Nephron progenitor cell (in vitro differentiated cells): ENCODE measurements at places on chromosomes 5 and 9.
A peak's percentile ranks its signal among the peaks of the same experiment; 100 is the strongest.

GRCh38 chr5:72245951-72246532, 74.0 kb downstream of the MRPS27 start:
- no peak for DNase-seq

DNA sequence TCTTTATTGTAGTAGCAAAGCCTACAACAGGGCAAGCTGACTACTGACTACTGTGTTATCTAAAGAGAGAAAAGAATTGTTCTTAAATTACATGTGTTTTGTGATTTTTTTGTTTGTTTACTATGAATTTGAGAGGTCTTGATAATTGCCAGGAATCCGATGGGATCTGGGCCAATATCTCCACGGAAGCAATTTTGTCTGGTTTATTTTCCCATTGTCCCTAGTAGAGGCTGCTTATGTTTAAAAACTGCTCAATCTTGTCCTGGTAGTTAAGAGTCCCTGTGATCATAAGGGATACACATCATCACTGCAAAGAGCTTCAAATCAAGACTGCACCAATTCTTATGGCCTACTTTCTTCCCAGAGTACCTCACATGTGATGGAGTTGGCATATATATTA, 94.4 kb downstream of the GLDC start:
- no peak for DNase-seq

DNA sequence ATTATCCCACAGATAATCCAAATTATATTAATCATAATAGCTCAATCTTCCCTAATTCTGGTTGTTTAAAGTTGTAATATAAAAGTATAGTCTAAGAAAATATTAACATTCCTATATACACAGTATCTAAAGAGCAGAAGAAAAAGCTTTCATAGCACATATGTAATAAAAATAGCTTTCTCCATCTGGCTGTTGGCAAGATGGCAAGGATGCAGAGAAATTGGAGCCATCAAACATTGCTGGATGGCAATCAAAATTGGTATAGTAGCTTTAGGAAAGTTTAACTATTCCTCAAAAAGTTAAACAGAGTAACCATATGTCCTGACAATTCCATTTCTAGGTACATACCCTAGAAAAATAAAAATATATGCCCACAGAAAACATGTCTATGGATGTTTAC, 66.8 kb downstream of the TBCA start:
- no peak for DNase-seq

GRCh38 chr5:28305891-28306290, 1267.5 kb upstream of the CDH9 start:
- DNase-seq: no peak

DNA sequence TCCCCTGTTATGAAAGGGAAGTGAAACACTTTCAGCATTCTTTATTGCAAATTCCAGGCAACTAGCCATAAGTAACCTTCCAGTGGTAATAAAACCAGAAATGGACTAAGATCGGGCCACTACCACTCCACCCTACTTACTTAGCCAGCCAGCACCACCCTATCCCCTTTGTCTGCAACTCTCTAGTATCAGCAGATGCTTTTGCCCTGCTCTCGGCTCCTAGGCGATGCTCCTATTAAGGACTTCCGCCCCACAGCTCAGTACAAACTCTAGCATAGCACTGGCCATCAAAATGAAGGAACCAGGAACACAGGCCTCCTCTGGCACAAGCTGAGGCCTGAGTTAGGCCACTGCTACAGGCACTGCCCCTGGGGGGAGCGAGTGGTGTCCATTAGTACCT, 81.2 kb downstream of the GLDC start:
- no peak for DNase-seq

- DNase-seq: peak; percentile 34
Observed at GRCh38 chr5:3597167-3598007, 1.8 kb downstream of the IRX1 start.

DNA sequence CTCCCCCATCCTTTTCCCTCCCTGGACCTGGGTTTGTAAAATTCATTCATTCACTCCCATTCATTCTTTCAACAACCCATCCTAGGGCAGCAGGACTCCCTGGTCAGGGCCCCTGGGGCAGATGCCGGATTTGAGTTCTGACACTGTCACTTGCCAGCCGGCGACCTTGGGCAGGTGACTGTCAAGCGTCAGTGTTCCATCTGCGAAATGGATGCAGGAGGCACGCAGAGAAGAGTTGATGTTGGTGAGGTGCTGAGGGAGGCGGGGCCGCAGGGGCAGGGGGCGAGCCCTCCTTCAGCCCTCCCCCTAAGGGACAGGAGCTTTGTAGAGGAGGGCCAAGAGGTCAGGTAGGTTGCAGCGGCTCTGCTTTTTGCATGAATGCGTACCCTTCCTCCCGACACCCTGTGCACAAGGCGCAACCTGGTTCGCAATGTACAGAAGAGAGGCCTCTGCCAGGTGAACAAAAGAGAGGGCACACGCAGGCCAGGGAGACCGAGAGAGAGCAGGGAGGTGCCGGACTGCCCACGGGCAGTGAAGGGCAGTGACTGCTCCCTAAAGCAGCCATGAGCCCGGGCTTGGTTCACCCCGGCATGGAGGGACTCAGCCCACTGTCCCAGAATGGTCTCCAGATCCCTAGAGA, 128.1 kb downstream of the BARX1 start:
- no peak for DNase-seq

DNA sequence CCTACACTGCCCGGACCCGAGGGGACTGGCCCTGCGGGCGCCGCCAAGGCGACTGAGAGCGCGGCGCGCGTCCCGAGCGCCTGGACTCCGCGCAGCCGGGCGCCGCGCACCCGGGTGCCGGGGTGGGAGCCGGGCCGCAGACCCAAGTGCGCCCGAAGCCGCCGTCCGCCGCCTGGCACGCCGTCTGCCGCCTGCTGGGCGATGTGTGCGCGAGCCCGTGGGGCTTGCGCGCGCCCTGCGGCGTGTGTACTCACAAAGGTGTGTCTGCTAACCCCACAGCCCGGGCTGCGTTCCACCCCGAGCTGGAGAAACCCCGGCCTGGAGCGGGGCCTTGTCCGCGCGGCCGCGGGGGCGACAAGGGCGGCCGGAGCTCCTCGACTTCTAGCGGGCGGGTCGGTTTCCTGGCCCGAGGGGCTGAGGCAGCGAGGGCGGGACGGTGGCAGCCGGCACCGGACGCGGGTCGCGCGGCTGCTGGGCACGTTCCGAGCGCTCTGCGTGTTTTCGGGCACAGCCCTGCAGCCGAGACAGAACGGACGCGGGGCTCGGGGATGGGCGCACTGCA, 1.1 kb upstream of the ZSWIM6 start:
- DNase-seq: peak; percentile 69

GRCh38 chr5:172150514-172151425, 37.3 kb downstream of the STK10 start:
- no peak for DNase-seq

DNA sequence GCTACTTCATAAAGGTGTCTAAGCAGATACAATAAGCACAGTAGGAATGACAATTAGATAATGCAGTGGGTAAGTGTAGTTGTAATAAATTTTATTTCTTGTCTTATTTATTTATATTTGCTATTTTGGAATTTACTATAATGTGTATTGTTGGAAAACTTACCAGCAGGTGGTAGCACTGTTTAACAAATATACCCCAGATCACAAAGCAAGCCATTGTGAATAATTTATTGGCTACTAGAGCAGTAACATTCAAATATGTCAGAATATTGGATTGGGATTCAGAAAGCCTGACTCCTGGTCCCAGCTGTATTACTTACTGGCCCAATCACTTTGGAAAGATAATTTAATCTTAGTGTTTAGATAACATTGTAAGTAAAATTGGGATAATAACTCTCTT, 78.0 kb downstream of the ISOC1 start:
- no peak for DNase-seq

DNA sequence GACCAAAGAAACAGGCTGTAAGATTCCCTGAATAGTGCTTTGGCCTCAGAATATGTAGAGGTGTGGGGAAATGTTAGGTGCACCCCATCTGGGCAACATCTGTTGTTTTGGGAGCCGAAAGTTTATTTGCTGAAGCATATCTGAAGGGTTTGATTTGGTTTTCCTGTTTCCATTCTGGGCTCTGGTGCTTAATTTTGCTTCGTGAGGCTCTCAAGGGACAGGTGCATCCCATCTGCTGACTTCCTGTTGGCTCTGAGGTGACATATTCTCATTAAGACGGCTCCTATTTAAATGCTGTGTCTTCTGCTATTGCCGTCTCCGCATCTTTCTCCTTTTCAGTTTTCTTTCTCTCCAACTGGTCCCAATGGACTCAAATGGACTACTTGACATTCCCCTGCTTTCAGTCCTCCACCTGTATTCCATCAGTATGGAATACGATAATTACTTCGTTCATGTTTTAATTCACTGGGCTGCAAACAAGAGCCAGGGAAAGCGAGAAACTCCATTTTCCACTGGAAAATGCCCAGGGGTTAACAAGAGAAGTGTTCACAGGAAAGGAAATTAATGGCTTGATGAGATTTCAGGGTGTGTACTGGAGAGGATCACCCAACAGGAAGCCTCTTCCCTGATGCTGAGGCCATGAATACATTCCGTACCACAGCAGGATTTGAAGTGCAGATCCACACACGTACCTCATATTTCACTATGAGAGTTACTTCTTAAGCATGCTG, 104.0 kb downstream of the MTX3 start:
- DNase-seq: no peak

GRCh38 chr5:109326919-109327318, 82.9 kb downstream of the PJA2 start:
- no peak for DNase-seq

DNA sequence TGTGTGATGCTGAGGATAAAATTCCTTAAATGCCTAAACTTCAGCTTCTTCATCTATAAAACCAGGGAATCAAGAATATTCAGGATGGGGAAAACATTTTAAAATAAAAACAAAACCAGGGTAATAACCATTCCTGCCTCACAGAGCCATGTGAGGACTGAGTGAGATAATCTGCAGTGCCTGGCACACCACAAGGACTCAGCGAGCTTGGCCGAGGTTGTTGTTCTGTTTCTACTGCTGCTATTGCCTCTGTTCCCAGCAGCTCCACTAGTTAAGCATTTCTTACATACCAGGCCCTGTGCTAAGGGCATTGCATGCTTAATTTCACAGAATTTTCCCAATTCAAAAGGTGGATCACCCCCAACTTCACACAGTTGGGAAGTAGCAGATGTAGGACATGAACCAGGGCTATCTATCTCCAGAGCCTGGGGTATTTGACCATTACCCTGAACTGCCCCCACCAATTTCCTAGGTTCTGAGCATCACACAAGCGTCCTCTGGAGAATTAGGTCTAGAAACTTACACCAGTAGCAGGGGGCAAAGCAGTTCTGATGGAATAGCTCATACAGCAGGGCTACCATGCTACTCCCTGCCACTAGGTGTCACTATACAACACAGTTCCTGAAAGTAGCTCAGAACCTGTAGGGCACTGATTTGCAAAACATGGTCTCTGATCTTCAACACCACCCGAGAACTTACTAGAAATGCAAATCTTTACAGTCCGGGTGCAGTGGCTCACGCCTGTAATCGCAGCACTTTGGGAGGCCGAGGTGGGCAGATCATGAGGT, 74.3 kb downstream of the LRSAM1 start:
- no peak for DNase-seq

- peak; percentile 26 for DNase-seq
Observed at GRCh38 chr5:117318528-117318927, 743.9 kb upstream of the SEMA6A start.

- DNase-seq: peak; percentile 85
Observed at GRCh38 chr5:157265714-157266285, at the start of gene CYFIP2. TSS of gene CYFIP2 (plus strand) at chr5:157266123. CDS start at chr5:157285362, 19,239 bp downstream.

DNA sequence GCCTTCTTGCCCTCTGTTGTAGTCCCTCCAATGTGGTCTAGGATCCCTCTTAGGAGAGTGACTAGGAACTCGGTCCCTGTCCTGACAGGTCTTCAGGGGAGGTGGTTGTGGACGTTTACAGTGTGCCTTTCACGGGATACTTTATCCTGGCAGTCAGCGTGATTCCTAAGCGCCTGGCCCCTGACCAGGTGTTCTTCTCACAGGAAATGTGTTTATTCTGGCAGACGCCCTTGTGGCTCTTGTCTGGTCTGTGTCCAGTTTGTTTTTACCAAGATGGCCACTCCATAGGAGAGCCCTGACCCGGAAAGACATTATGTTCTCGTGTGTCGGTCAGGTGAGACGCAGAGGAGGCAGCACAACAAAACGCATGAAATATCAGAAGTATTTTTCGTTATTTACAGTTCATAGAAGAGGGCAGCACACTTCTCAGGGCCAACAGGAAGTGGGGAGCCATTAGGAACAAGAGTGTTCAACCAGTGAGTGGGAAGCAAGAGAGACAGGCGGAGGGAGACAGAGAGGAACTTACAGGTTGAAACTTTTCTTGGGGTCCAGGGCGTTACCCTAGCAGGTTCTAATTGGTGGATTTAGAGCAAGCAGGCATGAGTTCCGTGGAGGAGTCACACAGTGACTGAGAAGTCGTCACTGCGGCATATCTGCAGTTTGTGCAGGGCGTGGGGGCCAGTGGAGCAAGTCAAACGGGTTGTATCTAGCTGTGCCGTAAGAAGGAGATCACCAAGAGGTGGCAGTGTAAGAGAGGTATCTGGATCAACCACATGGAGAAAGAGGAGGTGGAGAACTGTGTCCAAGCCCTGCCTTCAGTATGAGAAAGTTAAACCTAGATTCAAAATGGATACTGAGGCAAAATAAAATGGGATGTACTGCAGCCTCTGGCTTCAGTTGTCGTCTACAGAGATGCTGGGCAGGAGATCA, 412.9 kb downstream of the ZSWIM6 start:
- DNase-seq: no peak

DNA sequence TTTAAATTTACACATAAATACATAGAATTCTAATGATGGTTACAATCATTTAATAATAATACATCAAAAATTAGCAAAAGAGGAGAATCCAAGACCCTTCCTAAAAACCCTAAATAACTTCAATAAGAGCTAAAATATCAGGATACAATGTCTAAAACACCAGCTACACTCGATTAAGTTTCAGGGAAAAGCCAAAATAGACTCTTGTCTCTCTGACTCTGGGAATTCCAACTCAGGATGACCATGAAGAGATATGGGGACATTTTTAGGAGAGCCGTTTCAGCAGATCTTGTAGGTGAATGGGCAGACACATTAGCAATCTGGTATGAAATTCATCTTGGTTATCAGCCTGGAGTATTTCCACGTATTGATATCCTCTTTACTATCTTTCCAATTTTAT, 193.3 kb upstream of the NR3C1 start:
- no peak for DNase-seq

GRCh38 chr5:115558388-115558956, 13.9 kb upstream of the FEM1C start:
- no peak for DNase-seq

DNA sequence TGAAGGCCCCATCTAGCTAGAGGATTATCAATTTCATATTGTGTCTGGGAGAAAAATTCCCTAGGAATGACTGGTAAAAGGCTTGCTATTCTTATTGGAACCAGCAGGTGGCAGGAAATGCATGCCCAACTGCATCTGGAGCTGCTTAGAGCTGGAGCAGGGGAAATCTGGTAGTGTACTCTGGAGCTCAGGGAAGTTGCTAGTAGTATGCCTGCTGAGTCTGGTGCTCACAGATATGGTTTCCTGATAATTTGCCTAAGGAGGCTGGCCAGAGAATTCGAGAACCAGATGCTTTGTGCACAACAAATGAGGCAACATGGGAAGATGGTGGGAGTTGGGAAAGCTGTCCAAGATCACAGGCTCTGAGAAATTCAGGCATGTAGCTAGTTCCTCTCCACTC, 53.7 kb downstream of the G3BP1 start:
- DNase-seq: peak; percentile 69
